ENCODE measurements at places on chromosomes 7 and 10. TPM values are rescaled to one million over a fixed set of nuclear protein-coding genes. Genes with fewer than 3 reads are reported as not detected.

The GIMAP4 gene
- total RNA-seq = not detected

The PLXDC2 gene
- total RNA-seq = 0.06 TPM

The DLD gene
- total RNA-seq = 53.6 TPM

The TUBB8 gene
- total RNA-seq = not detected

The NUPR2 gene
- total RNA-seq = not detected

All from PC-3 (cell line).